Activated CD4-positive, alpha-beta T cell treated with anti-CD3 and anti-CD28 coated beads for 1 hour (primary cell): ENCODE measurements at places on chromosomes 4 and X.

DNA sequence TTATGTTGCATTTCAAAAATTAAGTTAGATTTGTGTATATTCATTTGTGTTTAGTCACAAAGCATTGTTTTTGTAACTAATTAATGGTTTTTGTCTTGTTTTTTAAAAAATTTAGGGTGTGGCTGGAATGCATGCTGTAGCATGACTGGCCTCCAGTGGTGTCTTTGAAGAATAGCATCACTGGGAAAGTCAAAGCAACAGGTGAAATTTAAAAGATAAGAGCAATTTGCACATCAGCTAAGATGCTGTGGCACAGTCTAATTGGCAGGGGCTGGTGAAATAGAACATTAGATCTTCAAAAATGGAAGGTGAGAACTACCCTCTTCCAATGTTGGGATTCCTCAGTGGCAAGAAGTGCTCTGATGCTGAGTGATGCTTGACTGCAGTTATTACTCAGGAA lies 45.3 kb downstream of the ANK2 start:
- no peak for DNase-seq

DNA sequence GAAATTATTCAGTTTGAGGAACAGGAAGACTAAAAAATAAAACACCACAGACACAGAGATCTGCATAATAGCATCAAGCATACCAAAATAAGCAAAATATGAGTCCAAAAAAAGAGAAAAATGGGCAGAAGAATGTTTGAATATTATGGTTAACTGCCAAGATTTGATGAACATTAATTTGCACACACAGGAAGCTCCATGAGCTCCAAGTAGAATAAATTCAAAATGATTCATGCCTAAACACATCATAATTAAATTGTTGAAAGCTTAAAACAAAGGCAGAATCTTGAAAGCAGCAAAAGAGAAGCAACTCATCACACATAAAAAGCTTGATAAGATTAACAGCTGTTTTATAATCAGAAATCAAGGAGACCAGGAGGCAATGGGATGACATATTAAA lies 156.6 kb upstream of the ARSJ start:
- no peak for DNase-seq

GRCh38 chr4:183330841-183331240 lies 8.6 kb upstream of the CLDN24 start:
- no peak for DNase-seq

DNA sequence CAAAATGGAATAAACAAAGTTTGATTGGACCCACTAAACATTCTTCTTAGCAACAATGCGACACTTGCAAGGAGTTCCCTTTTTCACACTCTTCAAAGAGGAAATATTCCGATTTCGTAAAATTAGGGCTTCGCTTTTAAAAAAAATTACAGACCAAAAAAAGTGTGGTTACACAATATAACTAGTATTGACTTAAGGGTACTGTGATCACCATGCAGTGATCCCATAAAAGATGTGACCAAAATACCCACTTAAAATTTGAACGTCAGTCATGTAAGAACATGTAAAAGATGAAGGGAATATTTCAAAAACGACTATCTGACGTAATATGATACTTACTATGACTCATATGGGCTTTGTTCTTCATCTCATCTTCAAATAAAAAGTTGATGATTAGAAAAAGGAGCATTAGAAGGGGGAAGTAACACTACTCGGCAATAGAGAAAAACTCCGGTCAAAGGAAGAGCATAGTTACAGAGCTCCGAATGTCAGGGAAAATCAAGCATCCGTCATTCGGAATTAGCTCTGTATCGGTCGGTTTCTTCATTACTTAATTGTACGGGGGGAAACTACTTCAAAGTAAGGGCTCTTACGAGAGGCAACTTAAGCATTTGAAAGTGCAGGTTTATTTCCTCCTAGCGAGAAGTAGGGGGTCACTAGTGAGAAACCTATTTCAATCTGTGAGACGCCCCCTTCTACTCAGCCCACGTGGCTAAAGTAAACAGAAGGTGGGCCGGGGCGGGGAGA lies 1.3 kb upstream of the TET2 start:
- DNase-seq: no peak

DNA sequence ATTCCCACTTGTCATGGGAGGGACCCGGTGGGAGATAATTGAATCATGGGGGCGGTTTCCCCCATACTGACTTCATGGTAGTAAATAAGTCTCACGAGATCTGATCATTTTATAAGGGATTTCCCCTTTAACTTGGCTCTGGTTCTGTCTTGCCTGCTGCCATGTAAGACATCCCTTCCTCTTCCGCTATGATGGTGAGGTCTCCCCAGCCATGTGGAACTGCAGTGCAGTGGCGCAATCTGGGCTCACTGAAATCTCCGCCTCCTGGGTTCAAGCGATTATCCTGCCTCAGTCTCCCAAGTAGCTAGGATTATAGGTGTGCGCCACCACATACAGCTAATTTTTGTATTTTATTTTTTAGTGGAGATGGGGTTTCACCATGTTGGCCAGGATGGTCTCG lies 2.9 kb downstream of the HPGDS start:
- DNase-seq: no peak

DNA sequence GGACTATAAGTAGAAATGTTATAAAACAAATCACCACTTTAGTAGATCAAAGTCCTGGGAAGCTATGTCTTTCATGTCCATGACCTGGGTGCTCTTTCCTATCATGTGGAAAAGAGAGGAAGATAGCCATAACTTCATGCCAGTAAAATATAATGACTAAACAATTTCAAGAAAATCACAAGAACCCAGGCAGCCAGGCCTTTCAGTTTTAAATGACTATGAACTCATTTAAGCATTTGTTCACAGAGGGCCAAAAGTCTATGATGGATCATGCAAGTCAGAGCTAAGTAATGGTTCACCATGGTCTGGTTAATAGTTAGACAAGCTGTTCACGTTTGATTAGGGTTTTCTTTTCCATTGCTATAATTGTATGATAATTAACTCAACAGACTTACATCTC lies 155.8 kb downstream of the PPARGC1A start:
- DNase-seq: no peak

DNA sequence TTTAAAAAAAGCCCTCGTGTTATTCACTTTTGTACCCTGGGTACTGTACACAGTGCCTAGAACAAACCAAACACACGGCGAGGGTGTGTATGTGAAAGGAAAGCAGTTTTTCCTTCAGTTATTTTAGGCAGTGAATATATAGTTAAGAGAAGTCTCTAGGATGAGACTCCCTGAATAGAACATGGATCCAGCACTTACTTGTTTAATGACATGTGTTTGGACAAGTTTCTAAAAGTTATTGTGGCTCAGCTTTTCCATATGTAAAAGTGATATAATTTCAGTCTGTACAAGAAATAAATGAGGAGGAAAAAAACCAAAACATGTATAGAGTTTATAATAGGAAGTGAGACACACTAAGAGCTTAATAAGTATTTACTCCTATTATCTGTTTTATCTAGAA lies 273.2 kb downstream of the ADGRL3 start:
- DNase-seq: no peak

DNA sequence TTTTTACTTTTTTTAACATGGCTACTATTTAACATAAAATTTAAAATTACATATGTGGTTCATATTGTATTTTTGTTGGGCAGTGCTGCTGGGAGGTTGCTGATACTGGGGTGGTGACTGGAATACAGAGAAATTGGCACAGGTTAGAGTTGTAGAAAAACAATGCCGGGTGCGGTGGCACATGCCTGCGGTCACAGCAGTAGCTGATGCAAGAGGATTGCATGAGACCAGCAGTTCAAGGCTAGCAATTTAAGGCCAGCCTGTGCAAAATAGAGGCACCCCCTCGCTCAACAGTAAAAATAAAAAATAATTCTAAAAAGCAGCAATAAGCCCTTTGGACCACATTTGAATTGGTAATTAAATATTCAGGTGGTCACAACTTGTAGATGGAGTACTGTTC lies 11.8 kb upstream of the CPE start:
- no peak for DNase-seq
